ENCODE measurements at places on chromosomes 5 and 9. TPM values are rescaled to one million over a fixed set of nuclear protein-coding genes. Genes with fewer than 3 reads are reported as not detected.

The SVEP1 gene
- total RNA-seq = 0.30 TPM

The WDR38 gene
- total RNA-seq = not detected

The AMBP gene
- 0.15 TPM for total RNA-seq

The ALDH1A1 gene
- total RNA-seq = 124 TPM

The ITK gene
- not detected for total RNA-seq

The ABO gene
- not detected for total RNA-seq

The PRLR gene
- not detected for total RNA-seq

The SPINK7 gene
- total RNA-seq = not detected

The ZMYND19 gene
- total RNA-seq = 25.4 TPM

The POLR3G gene
- 13.6 TPM for total RNA-seq

The HMHB1 gene
- not detected for total RNA-seq

The CEL gene
- not detected for total RNA-seq

The PTAR1 gene
- 62.6 TPM for total RNA-seq

The CCDC152 gene
- 2.9 TPM for total RNA-seq

The SET gene
- 594 TPM for total RNA-seq

All from epithelial cell of umbilical artery (primary cell).